Activated T-helper 1 cell treated with Interleukin-2 at 50 U/mL for 16 hours (primary cell): ENCODE measurements at places on chromosomes 12 and 14.

GRCh38 chr14:22338917-22339715 is 249.9 kb downstream of the DAD1 start:
- DNase-seq: no peak

GRCh38 chr12:18283831-18284230 is 22.5 kb downstream of the PIK3C2G start:
- DNase-seq: no peak

GRCh38 chr14:98280436-98280835 is 991.6 kb downstream of the BCL11B start:
- no peak for DNase-seq

DNA sequence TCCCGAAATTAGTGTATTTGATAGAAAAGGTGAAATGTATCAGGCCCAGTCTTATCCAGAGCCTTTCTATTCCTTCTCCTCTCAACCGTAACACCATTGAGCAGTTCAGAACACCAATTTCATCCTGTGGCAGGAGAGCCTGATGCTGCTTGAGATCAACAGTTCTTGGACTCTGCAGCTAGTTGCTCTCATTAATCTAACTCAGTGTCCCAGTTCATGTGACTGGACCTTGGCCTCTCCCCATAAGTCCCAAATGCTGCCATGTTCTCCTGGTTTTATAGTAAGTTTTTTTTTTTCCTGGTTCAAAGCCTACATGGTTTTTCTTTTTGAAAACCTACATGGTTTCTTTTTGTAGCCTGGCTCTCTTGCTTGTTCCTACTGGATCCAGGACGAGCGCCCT is 293.9 kb downstream of the ITPR2 start:
- no peak for DNase-seq

GRCh38 chr12:70011353-70011752 is 186.3 kb downstream of the MYRFL start:
- no peak for DNase-seq

- DNase-seq: no peak
These were observed 8.6 kb downstream of the SETD1B start for GRCh38 chr12:121812320-121812871.

- no peak for DNase-seq
These were observed 30.8 kb upstream of the BCL2L14 start for GRCh38 chr12:12039897-12040296.

- DNase-seq: no peak
These were observed 40.8 kb downstream of the RPS6KA5 start for GRCh38 chr14:91019673-91020072.
